Psoas muscle (tissue), 8 donors: ENCODE measurements at places on chromosomes 1 and 21.

DNA sequence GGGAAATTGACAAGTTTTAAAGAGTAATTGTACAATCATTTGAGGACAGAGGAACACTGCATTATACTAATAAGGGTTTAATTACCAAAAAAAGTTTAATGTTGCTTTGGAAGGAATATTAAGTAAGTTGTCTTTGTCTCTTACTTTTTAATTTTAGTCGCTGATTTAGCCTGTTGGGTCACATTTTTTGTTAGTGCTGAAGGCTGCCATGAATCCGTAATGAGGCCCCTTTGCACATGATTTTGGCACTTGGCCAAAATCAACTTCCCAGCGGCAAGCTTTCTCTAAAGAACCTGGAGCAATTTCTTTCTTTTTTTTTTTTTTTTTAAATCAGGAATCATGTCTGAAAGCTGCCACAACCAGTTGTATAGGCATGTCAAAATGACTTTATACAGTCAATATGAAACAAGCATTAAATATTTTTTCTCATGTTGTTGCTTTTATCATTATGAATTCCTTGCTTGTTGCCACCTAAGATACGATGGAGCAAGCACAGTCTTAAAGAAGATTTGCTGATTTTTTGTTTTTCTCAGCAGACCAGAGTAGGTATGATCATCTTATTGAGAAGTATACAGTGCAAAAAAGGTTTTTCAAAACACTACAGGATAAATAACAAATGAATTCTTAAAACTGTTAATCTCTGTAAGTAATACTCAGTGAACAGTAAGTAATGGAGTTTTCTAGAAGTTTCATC lies 690.4 kb downstream of the USP25 start:
- peak; percentile 40 for DNase-seq

DNA sequence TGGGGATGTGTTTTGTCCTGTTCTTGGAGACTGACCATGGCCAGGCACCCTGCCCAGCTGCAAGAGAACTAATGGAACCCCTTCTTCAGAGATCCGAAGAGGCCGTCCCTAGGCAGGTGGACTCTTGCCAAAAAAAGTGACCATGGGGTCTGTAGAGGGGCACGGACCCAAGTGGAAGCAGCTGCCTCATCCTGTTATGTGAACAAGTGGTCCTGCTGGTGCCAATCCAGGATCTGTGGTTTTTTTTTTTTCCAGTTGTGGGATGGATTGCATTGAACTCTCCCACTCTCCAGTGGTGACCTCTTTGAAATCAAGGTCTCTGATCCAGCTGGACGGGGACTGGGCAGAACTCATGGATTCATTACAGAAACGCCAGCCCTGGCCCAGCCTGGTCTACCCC lies 71.2 kb downstream of the ARHGEF10L start:
- no peak for DNase-seq

DNA sequence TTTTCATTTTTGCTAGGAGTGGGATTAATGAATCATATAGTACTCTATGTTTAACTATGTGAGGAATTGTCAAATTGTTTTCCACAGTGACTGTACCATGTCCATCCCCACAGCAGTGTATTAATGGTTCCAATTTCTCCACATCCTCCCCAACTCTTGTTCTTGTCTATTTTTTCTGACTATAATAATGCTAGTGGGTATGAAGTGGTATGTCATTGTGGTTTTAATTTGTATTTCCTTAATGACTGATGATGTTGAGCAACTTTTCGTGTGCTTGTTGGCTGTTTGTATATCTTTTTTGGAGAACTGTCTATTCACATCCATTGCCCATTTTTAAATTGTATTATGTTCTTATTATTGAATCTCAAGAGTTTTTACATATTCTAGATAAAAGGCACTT lies 10.0 kb upstream of the KPRP start:
- no peak for DNase-seq

DNA sequence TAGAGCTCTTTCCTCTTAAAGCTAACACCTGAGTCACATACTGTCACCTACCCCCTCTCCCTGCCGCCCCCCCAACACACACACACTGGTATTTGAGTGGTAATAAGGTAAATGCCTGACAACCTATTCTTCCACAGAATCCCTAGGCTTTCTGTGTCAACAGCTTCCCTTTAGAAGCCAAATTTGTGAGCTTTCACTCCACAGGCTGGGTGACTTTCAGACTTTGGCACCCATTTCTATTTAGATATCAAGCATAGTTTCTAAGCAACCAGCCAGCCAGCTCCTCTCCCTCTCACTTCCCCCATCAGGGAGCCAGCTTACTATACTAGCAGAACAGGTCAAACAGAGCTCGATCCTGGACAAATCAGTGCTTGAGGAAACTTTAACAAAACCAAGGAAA lies 3.2 kb upstream of the C1orf74 start:
- DNase-seq: no peak

DNA sequence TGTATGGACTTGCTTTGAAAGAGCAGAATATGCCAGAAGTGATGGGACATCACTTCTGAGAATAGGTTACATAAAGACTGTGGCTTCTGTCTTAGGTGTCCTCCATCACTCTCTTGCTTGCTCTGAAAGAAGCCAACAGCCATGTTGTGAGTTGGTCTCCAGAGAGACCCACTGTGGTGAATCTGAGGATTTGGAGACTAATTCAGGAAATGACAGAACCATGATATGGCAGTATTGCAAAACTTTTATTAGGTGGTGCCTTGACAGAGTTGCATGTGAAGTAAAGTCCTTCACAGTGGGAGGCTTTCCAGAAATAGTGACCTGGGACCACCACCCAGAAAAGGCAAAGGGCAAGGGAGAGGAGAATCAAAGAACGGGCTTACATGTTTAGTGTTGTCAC lies 628.6 kb downstream of the KCNT2 start:
- no peak for DNase-seq

- no peak for DNase-seq
Observed at GRCh38 chr1:212640223-212640878, 31.8 kb downstream of the ATF3 start.

- no peak for DNase-seq
Observed at GRCh38 chr1:201890223-201890622, 1.5 kb downstream of the SHISA4 start.

- DNase-seq: no peak
Observed at GRCh38 chr1:165355139-165355976, 1.2 kb downstream of the LMX1A start.

- DNase-seq: no peak
Observed at GRCh38 chr1:43818691-43819090, 111.4 kb downstream of the ST3GAL3 start.
